Ascending aorta (tissue), 2 donors: ENCODE measurements at places on chromosomes 7 and 10.

DNA sequence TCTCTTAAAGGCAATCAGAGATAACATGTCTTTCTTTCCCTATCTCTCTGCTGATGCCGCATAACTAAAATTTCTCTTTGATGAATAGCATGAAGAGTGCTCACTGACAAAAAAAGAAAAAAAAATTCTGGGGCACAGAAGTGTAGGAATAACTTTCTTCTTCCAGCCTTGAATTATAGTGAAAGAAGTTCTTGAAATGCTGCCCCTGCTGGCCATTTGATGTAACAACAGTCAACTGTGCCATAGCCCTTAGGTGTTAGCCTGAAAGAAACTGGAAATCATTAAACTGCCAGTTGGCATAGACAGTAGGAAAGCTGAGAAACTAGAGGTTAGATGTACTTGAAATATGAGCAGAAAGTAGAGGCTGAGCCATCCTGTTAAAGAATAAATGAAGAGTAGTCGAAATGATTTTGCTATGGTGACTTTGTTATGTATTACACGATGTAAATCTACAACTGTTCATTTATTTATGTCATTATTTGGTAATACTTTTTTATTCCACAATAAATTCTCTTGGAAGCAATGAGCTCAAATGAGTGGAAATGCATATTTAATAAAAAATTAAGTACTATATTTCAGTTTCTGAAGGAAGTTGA is 48.3 kb upstream of the FAM171A1 start:
- DNase-seq, result no peak

- peak; percentile 71 for DNase-seq
Observed at GRCh38 chr10:34815185-34816084, at the start of gene PARD3. TSS of gene PARD3 (minus strand) at chr10:34815296. CDS start at chr10:34814995, 301 bp downstream.

- DNase-seq, result no peak
Observed at GRCh38 chr10:70321897-70322890, 38.4 kb upstream of the NPFFR1 start.

DNA sequence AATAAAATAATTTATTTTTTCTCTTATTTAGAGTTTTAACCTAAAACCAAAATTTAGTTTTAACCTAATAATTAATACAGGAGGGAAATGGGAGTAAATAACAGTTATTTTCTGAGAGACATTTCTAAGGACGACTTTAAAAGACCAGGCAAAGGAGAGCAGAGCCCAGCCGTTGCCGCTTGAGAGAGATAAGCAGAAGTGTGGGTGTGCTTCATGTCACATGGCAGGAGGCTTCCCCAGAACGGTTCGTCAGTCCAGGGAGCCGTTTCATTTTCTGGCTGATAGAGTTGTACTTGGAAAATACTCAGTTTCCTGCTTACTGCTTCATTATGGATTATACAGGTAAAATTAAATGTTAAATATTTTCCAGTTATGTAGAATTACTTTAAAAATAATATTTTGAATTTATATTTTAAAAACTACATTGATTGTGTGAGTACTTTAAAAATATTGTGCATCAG is 61.4 kb downstream of the ST7 start:
- DNase-seq, result no peak

GRCh38 chr7:28354601-28355402 is 57.5 kb upstream of the CREB5 start:
- DNase-seq, result no peak
